Upper lobe of right lung (tissue), 1 donor: ENCODE measurements at places on chromosomes 3 and 15. TPM values are rescaled to one million over a fixed set of nuclear protein-coding genes. Genes with fewer than 3 reads are reported as not detected.

DNA sequence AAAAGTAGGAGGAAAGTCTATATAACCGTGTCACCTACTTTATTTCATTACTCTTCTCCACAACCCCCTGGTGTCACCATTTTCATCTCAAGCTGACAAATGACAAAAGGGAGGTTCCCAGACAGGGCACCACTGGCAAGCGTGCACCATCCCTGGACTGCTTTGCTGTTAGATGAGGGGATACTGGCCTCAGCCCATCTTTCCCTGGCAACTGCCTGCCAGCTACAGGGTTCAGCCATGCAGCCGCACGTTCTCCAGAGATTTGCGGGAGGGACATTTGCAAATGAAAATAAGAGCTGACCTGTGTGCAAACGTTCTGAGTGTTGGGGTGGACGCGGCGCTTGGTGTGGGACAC lies 660 bp downstream of the UROC1 start:
- H3K27me3 ChIP-seq: no peaks in the 10 kb centered on the region
- no peak for DNase-seq
- no peak overlapping the region for H3K4me3 ChIP-seq
- no peaks in the 10 kb centered on the region for H3K36me3 ChIP-seq
- no peak overlapping the region for H3K27ac ChIP-seq
- H3K4me1 ChIP-seq: no peaks in the 10 kb centered on the region

DNA sequence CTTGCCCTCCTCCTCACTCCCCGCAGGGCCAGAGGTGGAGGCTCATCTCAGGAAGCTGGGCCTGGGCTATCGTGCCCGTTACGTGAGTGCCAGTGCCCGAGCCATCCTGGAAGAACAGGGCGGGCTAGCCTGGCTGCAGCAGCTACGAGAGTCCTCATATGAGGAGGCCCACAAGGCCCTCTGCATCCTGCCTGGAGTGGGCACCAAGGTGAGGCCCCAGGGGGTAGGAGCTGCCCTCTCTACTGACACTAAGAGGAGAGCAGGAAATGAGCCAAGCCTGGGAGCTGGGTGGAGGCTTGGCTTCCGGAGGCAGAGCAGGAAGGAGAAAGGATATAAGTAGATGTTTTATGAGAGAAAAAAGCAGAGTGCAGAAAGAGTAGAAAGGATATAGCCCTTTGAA lies 4.9 kb downstream of the OGG1 start:
- peaks cover 72% of the 10 kb centered on the region for H3K36me3 ChIP-seq
- no peak overlapping the region for H3K4me3 ChIP-seq
- peaks cover 21% of the 10 kb centered on the region for H3K4me1 ChIP-seq
- H3K27ac ChIP-seq: no peak overlapping the region
- no peaks in the 10 kb centered on the region for H3K27me3 ChIP-seq
- DNase-seq: no peak

GRCh38 chr3:186802701-186803100 lies 3.6 kb downstream of the RFC4 start:
- H3K27me3 ChIP-seq: no peaks in the 10 kb centered on the region
- H3K27ac ChIP-seq: no peak overlapping the region
- H3K4me3 ChIP-seq: no peak overlapping the region

SLC9C1 gene
- total RNA-seq: not detected

DNA sequence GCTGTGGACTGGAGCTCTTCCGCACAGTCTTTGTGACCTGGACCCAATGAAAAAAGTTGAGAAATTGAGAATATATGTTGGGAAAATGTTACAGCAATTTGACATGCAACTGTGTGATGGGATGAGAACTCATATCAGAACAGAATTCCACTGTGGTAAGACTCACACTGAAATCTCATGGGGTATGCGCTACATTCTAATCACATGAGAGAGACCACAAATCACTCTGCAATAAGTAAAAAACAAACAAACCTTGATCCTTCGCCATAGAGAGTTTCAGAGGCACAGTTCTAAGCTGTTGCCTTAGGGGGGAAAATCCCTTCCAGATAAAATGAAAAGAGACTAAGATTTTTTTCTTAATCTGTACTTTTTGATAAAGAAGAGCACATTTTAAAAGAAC lies 37.3 kb downstream of the LMCD1 start:
- H3K27me3 ChIP-seq: no peaks in the 10 kb centered on the region
- H3K36me3 ChIP-seq: peaks cover 58% of the 10 kb centered on the region
- DNase-seq: no peak

DNA sequence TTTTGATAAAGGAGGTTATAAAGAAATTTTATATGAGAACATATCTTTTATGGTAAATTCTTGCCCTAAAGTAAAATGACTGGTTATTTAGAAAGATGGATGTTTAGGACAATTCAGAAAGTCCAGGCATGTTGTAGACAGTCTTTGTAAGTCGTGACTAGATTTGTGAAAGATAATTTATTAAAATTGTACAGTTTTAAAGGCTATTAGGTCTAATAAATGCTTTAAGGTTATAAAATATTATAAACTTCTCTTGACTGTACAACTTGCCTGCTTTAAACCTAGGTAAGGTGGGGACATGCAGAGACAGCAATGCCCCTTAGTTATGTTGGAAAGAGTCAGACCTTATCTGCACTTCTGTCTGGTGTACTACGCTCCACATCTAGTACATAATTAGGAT lies 933.5 kb downstream of the SI start:
- no peaks in the 10 kb centered on the region for H3K4me1 ChIP-seq
- no peak overlapping the region for H3K27ac ChIP-seq
- no peak for DNase-seq
- H3K27me3 ChIP-seq: no peaks in the 10 kb centered on the region
- H3K4me3 ChIP-seq: no peak overlapping the region

- no peaks in the 10 kb centered on the region for H3K36me3 ChIP-seq
- DNase-seq: no peak
- H3K4me3 ChIP-seq: no peak overlapping the region
- no peaks in the 10 kb centered on the region for H3K4me1 ChIP-seq
- no peak overlapping the region for H3K27ac ChIP-seq
Measured at GRCh38 chr3:157700405-157700804, 197.2 kb upstream of the VEPH1 start.

AQP9 gene
- total RNA-seq: 46.9 TPM
